Activated CD8-positive, alpha-beta T cell treated with anti-CD3 and anti-CD28 coated beads, Interleukin-2, amount 10 ng/mL, durations not matched to agents 7 days and 5 days (primary cell): ENCODE measurements at places on chromosomes 16 and 17. TPM values are rescaled to one million over a fixed set of nuclear protein-coding genes. Genes with fewer than 3 reads are reported as not detected.
A peak's percentile ranks its signal among the peaks of the same experiment; 100 is the strongest.

Gene AIPL1
- total RNA-seq = not detected

Gene KRTAP4-5
- not detected for total RNA-seq

Gene NRN1L
- 1.4 TPM for total RNA-seq

Gene GPR179
- total RNA-seq = 0.08 TPM

Gene AGRP
- not detected for total RNA-seq

Gene CSF3
- total RNA-seq = not detected

Gene SLC6A2
- not detected for total RNA-seq

Gene SEPTIN12
- total RNA-seq = not detected

DNA sequence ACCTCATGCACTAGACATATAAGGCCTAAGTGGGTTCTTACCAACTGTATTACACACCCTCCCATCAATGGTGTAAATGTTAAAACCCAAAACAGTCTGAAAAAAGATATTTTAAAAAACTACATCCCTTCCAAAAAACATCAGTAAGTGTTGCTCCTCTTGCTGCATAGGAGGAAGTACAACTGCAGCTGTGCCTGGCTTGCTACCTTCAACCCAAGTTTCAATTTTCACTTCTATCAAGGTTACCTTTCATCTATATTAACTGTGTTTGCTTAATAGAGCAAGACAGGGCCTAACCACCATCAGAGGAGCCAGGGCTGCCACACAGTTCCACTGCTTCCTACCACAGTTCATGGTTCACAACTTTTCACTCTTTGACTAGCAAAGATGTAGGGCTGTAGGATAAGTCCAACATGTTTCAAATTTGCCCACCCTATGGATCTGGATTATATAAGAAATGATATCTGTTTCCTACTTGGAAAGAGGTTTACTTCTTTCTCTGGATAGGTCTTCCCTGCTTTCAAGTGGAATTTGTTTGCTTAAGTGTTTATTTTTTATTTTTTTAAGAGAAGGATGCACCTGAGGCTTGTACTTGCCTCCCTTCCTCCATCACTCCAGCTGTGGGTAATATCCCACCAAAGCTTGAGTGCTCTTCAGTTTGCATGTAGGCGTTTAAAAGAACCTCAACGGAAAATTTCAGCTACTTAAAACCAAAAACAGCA, 56.7 kb downstream of the GRB7 start:
- no peaks in the 10 kb centered on the region for H3K27me3 ChIP-seq
- H3K36me3 ChIP-seq = peaks cover 43% of the 10 kb centered on the region
- H3K4me3 ChIP-seq = peak overlapping the region; percentile 30
- H3K27ac ChIP-seq = peak overlapping the region; percentile 93
- peak; percentile 59 for DNase-seq
- H3K4me1 ChIP-seq = peaks cover 66% of the 10 kb centered on the region

DNA sequence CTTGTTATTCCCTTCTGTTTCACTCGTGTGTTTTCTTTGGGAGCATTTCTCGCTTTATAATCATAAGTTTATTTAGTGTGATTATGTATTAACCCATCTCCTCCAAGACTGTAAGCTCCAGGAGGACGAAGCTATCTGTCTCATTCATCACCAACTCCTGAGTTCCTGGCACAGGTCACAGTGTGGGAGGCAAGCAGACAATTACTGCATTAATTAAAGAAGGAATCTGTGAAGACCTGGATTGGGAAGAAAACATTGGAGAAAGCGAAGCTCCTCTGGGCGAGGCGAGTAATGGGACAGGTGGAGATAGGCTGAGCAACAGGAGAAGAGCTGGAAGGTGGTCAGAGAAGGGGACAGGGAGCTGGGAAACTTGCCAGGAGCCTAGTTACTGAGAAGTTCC, 7.8 kb upstream of the CAMKK1 start:
- H3K4me1 ChIP-seq = no peaks in the 10 kb centered on the region
- DNase-seq = no peak
- H3K36me3 ChIP-seq = no peaks in the 10 kb centered on the region
- no peaks in the 10 kb centered on the region for H3K27me3 ChIP-seq
- H3K4me3 ChIP-seq = no peak overlapping the region

- H3K36me3 ChIP-seq = peaks cover 34% of the 10 kb centered on the region
- H3K4me1 ChIP-seq = peaks cover 30% of the 10 kb centered on the region
- H3K27ac ChIP-seq = no peak overlapping the region
- no peak for DNase-seq
These were observed 2.8 kb downstream of the RAD51D start for GRCh38 chr17:35116845-35117244.

- peak overlapping the region; percentile 32 for H3K27ac ChIP-seq
- H3K4me1 ChIP-seq = peaks cover 26% of the 10 kb centered on the region
- no peak for DNase-seq
These were observed 1.2 kb downstream of the MAPK7 start for GRCh38 chr17:19379361-19380065.

- H3K27me3 ChIP-seq = no peaks in the 10 kb centered on the region
- no peak for DNase-seq
- H3K27ac ChIP-seq = no peak overlapping the region
- H3K36me3 ChIP-seq = no peaks in the 10 kb centered on the region
These were observed 112.0 kb upstream of the DNAH9 start for GRCh38 chr17:11486101-11486867.

DNA sequence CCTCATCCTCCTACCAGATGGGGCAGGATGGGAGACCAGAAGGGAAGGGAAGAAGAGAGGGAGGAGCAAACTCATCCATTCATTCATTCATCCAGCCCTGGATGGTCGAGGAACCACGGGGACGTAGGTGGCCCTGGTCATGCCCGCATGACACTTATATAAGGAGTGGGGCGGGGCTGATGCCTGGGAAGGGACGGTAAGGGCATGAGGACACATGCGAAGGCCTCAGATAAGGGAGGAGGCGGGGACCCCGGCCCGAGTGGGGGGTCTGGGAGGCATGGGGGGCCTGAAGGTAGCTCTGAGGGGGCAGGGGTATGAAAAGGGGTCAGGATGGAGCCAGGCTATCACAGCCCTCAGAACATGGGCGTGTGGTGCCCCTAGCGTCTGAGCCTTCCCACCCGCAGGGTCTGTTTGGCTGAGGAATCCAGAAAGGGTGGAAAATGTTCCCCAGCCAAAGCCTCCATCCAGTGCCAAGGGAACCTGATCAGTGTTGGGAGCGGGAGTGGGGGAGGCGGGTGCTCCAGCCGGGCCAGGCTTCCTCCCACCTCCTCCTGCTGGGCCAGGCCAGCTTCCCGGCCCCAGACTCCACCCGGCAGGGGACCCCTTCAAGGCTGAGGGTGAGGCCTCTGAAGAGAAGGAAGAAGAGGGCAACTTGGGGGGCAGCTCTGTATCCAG, 17.6 kb upstream of the CD79B start:
- DNase-seq = no peak
- peaks cover 38% of the 10 kb centered on the region for H3K4me1 ChIP-seq
- peaks cover 12% of the 10 kb centered on the region for H3K27me3 ChIP-seq
- no peak overlapping the region for H3K27ac ChIP-seq

GRCh38 chr16:22888791-22889190, 74.8 kb downstream of the HS3ST2 start:
- DNase-seq = no peak
- H3K4me1 ChIP-seq = no peaks in the 10 kb centered on the region
- H3K4me3 ChIP-seq = no peak overlapping the region
- no peak overlapping the region for H3K27ac ChIP-seq
- H3K36me3 ChIP-seq = no peaks in the 10 kb centered on the region

- H3K27me3 ChIP-seq = no peaks in the 10 kb centered on the region
- H3K27ac ChIP-seq = no peak overlapping the region
- DNase-seq = no peak
- H3K4me1 ChIP-seq = peaks cover 65% of the 10 kb centered on the region
- peaks cover 29% of the 10 kb centered on the region for H3K36me3 ChIP-seq
These were observed 76.8 kb downstream of the CCDC182 start for GRCh38 chr17:57668332-57668731.

DNA sequence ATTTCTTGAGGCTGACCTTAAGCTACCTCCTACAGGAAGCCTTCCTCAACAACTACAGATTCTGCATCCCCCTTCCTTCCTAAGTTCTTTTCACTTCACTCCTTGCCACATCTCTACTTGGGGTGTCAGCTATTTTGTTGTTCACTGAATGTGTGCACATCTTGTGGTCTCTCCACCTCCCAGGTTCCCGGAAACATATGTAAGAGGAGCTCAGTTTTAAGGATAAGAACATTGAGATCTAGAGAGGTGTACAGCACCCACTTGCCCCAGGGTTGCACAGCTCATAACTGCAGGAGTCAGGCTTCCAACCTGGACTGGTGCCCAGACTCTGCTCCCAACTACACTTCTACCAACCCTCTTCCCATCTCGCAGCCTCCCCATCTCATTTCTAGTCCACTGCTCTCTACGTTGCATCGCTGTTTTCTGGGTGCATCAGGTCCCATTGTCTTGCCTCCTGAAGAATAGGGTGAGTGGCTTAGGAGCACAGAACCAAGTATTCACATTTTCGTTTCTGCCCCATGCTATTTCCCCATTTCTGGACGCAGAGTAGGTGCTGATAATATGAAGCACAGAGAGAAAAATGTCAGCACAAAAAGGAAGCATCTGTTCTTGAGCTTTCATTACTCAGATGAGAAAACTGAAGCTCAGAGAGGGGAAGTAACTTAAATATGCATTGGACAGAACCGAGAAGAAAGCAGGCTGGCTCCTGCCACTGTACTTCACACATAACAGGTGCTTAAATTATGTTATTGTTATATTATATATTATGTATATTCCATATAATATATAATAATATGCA, 292.0 kb upstream of the CCL2 start:
- peaks cover 16% of the 10 kb centered on the region for H3K27me3 ChIP-seq
- no peak overlapping the region for H3K4me3 ChIP-seq
- no peak overlapping the region for H3K27ac ChIP-seq
- no peak for DNase-seq
- H3K36me3 ChIP-seq = peaks cover 2% of the 10 kb centered on the region
- peaks cover 43% of the 10 kb centered on the region for H3K4me1 ChIP-seq

- H3K4me3 ChIP-seq = no peak overlapping the region
- no peak for DNase-seq
- H3K4me1 ChIP-seq = peaks cover 41% of the 10 kb centered on the region
- H3K27me3 ChIP-seq = no peaks in the 10 kb centered on the region
These were observed 3.2 kb downstream of the SMURF2 start for GRCh38 chr17:64658931-64659330.

DNA sequence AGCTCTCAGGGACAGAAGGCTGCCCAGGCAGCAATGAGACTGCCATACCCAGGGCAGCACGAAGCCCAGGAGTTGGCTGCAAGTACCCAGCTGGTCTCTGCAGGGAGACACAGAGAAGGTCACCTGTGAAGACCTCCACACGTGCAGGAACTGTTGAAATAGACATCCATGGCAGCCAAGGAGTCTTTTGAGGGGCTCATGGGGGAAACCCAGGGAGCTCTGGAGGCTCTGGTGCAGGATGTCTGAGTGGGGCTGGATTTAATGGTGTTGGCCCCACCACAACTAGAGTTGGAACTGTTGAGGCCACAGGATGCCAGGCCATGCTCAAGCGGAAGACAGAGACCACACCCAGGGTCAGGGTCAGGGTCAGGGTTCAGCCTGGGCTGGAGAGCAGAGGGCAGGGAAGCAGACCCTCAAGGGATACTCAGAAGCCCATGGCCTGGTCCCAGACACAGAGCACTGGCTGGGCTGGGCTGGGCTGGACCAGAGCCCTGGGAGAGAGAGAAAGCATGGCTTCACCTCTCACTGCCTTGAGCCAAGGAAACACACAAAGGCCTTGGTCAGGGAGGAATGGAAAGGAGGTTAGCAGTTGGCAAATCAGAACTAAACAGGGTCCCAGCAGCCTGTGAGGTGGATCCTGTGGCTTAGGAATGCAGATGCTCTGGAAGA, 21.4 kb downstream of the PITPNM3 start:
- H3K27ac ChIP-seq = no peak overlapping the region
- no peaks in the 10 kb centered on the region for H3K27me3 ChIP-seq
- H3K4me1 ChIP-seq = no peaks in the 10 kb centered on the region
- no peaks in the 10 kb centered on the region for H3K36me3 ChIP-seq

DNA sequence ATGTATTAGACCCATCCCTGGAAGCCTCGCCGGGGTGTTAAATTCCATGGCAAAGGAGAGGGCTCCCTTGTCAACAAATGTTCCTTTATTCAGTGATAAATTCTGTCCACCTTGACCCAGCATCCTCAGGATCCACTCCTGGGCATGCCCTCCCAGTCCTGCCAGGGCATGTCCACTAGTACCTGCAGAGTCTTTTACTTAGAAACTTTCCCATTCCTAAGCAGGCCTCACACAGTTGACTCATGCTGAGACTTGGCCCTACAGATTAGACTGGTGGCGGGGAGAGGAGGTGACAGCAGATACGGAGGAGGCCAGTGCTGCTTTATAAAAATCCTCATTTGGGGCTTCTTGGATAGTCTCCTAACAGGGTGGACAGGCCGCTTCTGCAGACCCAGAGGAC, 88.8 kb downstream of the CYLD start:
- DNase-seq = no peak
- no peak overlapping the region for H3K4me3 ChIP-seq
- no peaks in the 10 kb centered on the region for H3K36me3 ChIP-seq
- no peaks in the 10 kb centered on the region for H3K4me1 ChIP-seq

- H3K4me3 ChIP-seq = no peak overlapping the region
- H3K36me3 ChIP-seq = no peaks in the 10 kb centered on the region
- H3K4me1 ChIP-seq = no peaks in the 10 kb centered on the region
These were observed 739.5 kb upstream of the EEF2KMT start for GRCh38 chr16:5837007-5837670.

DNA sequence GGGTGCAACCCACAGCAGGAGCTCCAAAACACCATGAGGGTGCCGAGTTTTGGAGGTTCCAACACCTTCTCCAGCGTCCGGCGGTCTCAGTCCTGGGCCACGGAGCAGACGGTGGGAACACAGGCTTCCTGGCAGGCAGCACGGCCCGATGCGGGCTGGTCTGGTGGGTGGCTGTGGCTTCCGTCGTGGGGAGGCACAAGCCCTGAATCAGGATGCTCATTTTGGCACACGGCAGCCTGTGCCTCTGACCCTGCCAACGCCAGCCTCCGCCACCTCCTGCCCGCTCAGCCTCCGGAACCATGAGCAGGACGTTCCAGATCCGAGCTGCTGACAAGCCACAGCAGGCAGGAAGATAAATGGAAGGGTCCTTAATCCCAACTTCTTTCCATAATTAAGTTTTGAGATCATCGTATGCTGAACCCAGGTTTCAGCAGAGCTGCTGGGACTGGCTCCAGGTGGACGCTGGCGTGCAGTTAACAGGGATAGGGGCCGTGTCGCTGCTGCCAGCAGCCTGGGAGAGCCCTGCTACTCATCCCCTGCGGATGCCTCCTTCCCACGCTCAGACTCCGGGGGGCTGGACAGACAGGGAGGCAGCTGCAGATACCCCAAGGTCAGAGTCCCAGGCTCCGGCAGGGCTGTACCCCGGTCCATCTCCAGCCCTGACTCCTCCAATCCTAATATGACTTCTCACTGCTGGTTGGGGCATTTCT, 136.6 kb downstream of the ENGASE start:
- DNase-seq = no peak
- H3K27me3 ChIP-seq = peaks cover 5% of the 10 kb centered on the region
- no peaks in the 10 kb centered on the region for H3K4me1 ChIP-seq
- no peak overlapping the region for H3K27ac ChIP-seq
- H3K4me3 ChIP-seq = no peak overlapping the region

GRCh38 chr17:49715717-49716279, 8.0 kb upstream of the SLC35B1 start:
- H3K36me3 ChIP-seq = peaks cover 63% of the 10 kb centered on the region
- no peak overlapping the region for H3K4me3 ChIP-seq
- H3K4me1 ChIP-seq = peaks cover 34% of the 10 kb centered on the region
- H3K27me3 ChIP-seq = no peaks in the 10 kb centered on the region
- peak; percentile 44 for DNase-seq

- H3K4me3 ChIP-seq = no peak overlapping the region
- no peaks in the 10 kb centered on the region for H3K36me3 ChIP-seq
- H3K27ac ChIP-seq = no peak overlapping the region
- H3K27me3 ChIP-seq = peaks cover 3% of the 10 kb centered on the region
- H3K4me1 ChIP-seq = no peaks in the 10 kb centered on the region
These were observed 107.1 kb downstream of the USP22 start for GRCh38 chr17:20935740-20936139.
